ENCODE measurements at places on chromosomes 6 and 20.

DNA sequence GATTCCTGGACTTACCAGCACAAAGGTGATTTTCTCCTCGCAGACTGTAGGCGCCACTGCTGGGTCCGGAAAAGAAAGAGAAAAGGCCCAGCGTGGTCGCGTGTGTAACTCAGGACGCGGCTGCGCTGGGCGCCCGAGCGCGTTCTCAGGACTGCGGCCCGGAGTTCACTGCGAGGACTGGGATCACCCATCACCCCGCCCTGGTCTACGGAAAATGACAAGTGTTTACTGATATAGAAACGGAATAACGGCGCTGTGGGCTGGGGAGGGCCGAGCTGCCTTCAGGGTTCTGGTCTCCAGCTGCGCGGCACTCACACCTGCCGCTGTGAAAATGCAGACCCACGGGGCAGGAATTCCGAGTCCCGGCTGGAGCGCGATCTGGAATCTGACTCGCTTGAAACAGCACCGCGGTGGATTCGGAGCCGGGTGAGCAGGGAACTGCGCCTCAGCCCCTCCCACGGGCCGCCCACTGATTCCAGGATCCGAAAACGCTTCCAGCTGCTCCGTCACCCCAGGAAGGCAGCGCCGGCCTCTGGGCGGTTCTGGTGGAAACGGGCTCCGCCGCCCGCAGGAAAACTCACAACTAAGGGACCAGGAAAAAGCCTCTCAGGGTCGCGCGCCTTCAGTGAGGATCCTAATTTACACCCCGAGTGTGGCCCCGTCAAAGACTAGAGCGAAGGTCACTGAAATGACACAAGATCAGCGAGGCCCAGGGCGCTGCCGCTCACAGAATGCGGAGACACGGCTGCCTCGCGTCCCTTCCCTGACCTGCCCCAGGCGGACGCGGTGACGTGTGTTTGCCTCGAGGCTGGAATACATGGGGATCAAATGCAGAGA lies 34.5 kb downstream of the HLA-A start:
- peak; percentile 35 for DNase-seq

GRCh38 chr6:17064975-17065374 lies 36.9 kb upstream of the STMND1 start:
- no peak for DNase-seq

DNA sequence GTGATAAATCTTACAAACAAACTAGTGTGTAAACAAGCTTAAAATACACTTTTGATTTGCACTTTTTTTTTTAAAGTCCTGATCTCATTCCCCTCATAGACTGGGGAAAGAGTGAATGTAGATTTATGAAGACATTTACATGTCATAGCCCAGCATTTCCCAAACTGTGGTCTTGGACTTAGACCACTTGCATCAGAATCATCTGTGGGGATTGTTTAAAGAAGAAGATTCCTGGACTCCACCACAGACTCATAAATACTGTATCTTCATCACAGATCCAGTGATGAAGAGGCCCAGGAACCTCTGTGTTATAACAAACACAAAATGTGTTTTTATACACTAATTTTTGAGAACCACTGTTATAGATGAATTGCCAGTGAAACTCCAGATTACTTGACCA lies 99.5 kb downstream of the KCNQ5 start:
- no peak for DNase-seq

DNA sequence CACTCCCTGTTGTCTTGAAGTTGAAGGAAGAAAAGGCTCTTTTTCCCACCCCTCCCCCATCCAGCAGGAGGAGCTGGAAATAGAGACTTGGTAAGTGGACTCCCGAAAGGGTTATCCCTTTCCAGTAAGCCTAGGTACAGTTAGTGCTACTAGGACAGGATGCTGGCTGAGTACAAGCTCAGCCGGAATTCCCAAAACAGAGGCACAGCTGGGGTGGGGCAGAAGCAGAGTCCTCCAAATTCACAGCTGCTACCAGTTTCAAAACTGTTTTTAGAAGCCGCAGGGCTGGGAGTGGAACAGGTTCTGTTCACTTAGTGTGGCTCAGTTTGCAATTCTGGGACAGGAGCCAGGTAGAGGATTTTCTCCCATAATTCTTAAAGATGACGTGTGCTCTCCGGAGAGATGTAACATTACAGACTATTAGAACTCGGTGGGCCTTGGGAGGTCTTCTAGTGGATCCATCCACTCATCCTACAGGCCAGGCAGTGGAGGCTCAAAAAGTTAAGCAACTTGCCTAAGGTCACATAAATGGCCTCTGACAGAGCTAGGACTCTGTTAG lies 19.0 kb upstream of the UTRN start:
- no peak for DNase-seq

DNA sequence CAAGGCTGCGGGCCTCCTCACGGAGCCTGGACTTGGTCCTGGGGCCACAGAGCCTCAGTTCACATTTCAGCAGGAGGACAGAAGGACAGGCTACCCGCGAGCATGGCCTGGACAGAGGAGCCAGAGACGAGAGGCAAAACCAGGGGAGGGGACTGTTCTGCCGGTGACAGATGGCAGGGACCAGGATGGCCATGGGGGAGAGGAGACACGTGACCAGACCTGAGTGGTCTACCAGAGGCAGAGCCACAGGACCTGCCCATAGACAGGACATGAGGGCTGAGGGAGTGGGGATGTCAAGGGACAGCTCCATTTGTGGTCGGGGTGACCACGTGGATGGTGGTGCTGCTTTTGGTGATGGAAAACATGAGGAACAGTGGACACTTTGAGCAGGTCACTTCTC lies 207.9 kb downstream of the NFATC2 start:
- no peak for DNase-seq

- DNase-seq, result no peak
Measured at GRCh38 chr20:15867899-15868298, 705.3 kb downstream of the KIF16B start.

DNA sequence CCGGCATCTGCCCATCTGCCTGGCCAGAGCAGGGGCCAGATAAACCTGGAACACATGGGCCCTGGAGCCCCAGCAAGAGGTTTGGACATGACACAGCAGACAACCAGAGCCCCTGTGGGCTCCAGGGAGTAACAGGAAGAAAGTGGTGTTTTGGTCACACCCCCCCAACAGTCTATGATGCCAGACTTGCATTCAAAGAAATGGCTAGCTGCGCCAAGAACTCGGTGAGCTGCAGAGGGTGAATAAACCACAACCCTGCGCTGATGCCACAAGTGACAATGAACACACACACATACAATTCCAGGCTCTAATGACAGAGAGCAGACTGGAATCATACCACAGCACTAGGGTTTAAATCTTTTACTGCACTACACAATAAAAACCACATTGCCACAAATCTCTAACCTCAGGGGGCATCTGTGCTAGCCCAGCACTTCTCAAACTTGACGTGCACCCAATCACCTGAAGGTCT lies 34.0 kb downstream of the TRERF1 start:
- DNase-seq, result peak; percentile 30

DNA sequence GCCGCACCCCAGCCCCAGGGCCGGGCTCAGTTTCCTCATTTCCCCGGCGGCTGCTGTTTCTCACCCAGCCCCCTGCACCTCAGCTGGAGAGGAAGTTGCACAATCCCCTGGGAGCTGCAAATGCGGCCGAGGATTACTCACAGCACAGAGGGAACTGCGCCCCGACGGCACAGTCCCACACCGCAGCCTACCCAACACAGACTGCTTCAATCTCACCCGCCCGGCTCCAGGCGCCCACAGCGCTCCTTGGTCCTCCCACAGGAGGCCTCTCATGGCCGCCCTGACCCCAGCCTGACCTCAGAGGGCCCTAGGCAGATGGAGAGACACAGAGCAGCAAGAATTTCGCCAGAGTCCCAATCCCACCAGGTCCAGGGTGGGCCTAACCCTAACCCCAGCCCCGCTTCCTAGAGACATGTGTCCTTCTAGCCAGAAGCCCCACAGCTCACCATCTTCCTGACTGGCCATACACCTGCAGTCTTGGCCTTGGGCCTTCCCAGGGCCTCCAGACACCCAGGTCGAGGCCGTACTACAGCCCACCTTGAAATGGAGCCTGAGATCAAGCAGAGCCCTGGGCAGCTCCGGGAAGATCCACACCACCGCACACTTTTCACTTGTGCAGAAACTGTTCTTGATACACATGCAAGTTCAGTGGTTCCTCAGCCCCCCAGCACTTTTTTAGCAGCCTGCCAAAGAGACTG lies 11.7 kb downstream of the TFEB start:
- DNase-seq, result no peak

GRCh38 chr6:36976007-36976264 lies 10.1 kb downstream of the MTCH1 start:
- DNase-seq, result no peak

GRCh38 chr6:168735268-168735949 lies 294.4 kb downstream of the SMOC2 start:
- DNase-seq, result no peak

DNA sequence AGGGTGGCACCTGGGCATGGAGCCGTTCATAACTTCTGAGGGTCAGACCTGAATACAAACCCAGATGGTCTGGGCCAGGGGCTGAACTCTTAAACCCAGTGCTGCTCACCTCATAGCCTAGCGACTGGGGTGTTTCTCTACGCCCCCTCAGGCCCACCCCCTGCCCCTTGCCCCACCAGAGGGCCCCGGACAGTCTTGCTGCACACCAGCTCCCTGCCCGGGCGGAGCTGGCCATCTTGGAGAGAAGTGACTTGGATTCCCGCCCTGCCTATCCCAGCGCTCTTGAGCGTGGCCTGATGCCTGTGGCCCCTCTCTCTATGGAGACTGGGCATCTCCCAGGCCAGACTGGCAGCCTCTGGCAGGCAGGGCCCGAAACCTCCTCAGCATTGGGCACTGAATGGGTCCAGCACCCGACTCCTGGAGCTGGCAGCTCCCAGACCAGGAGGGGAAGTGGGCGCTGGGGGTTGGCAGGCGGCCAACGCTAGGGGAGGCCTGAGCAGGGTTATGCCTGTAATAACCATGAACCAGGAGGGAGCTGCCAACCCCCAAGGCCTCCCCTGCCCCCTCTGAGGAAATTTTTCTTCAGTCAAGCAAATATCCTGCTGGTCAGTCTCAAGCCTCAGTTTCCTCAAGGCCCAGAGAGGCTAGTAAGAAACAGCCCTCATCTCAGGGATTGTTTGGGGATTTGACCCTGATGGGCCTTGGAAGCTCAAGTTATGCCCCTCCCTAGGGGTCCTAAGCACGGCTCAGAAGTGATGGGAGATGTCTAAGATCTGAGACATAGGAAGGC lies 169.5 kb downstream of the VEGFA start:
- no peak for DNase-seq

DNA sequence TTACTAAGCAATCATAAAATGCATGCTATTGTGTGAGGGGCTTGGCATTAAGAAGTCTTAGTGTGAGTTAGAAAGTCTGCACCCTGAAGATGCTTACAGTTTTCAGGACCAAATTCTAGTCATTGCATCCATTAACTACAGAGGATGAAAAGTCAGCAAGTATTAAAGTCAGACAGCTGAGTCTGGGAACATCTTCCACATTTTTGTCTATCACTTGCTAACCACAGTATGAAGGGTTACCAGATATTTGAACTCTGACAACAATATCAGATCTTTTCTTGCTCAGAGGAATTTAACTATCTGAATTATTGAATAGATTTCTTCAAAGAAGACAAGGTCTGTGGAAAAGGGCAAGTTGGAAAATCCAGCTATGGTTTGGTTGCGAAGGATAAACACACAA lies 264.4 kb downstream of the BTBD9 start:
- DNase-seq, result no peak

GRCh38 chr6:43682724-43683429 lies 4.7 kb downstream of the MRPS18A start:
- DNase-seq, result no peak

- DNase-seq, result no peak
Measured at GRCh38 chr6:16572317-16572716, 188.9 kb downstream of the ATXN1 start.

DNA sequence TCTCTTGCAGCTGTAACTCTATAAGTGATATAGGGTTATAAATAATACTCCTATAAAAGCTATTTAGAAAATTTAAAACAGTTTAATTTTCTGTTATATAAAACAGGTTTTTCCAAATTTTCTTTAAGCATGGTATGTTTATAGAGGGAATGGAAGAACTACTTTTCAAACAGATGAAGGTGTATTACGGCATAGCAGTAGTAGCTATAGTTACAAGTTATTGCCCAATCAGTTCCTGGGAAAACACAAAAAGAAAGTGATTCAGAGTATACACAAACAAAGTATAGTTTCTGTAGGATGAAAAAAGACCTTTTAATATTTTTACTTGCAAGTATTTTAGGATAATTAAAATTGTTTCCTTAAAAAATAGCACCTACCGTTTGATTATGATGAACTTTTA lies 9.8 kb downstream of the SLC17A5 start:
- DNase-seq, result no peak

GRCh38 chr6:148491638-148492251 lies 149.1 kb downstream of the SASH1 start:
- DNase-seq, result no peak

DNA sequence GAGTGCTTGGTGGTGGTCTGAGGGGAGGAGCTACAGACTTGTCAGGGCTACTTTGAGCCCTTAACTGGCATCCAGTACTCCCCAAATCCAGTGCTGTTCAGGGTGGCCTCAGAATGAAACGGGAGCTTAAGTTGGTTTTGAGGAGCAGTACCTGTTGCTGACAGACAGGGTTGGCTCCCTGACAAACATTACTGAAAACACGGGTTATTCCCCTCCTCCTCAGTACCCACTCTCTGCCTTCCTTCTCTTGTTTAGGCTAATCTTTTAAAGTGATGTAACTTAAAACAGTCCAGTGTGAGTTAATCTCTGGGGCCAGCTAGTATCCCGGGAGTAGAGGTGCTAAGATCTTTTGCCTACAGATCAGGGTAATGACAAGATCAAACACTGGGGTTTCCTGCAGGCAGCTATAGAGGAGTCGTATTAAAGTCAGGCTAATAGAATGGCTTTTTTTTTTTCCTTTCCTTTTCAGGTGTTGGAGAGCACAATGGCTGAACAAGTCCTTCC lies 3.7 kb downstream of the TNFAIP3 start:
- DNase-seq, result peak; percentile 40

GRCh38 chr20:8601542-8601912 lies 467.4 kb upstream of the PLCB4 start:
- no peak for DNase-seq

DNA sequence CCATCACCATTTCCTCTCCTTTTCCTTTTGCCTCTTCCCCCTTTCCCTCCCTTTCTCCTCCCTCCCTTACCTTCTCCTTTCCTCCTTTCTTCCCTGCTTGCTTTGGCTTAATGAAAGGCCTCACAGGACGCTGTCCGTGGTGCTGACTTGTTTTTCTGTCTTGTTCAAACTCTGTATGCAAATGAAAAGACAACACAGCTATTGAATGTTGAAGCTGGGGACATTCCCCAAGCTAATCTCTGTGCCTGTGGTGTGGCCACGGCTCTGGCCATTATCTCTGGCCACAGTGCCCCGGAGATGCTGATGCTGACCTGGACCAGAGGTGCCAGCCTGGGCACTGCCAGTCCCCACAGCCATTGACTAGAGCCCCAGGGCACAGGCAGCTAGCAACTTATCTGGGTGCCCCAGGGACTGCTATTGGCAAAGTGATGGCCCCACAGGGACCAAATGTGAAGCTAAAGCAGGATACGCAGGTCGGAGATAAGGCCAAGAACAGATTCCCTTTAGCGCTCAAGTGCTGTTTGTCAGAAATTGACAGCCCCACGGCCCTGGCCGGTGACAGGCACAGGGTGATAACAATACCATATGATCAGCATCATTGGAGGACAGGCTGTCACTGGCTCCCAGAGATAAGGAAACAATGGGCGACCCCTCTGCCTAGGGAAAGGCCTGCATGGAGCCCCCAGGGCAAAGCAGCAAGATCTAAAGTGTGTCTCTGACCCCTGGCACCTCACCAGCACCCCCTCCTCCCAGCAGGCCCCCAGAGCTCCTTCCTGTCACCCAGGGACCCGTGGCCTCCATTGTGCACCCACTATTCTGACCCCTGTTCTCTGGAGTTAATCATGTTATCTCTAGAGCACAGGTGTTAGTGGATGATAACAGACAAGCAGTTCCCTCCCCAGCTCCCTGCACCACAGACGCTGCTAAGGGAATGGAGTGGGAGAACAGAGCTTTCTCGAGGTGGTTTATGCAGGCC lies 31.6 kb upstream of the SLC32A1 start:
- peak; percentile 20 for DNase-seq

Data from activated T-cell treated with anti-CD3 and anti-CD28 coated beads for 24 hours (primary cell).